Psoas muscle (tissue), 8 donors: ENCODE measurements at places on chromosomes 6 and 20. TPM values are rescaled to one million over a fixed set of nuclear protein-coding genes. Genes with fewer than 3 reads are reported as not detected.

The LTB gene
- 0.76 TPM for total RNA-seq

The TNNC2 gene
- 3,666 TPM for total RNA-seq

The TP53TG5 gene
- not detected for total RNA-seq

The CRISP2 gene
- not detected for total RNA-seq

The OR2H1 gene
- total RNA-seq: not detected

The PDE7B gene
- total RNA-seq: 2.7 TPM

The SRMS gene
- total RNA-seq: not detected

The ANKRD6 gene
- total RNA-seq: 2.4 TPM

The FAM184A gene
- total RNA-seq: 0.23 TPM

The EZR gene
- total RNA-seq: 38.0 TPM

The SLC25A27 gene
- 8.4 TPM for total RNA-seq

The EYA2 gene
- 4.0 TPM for total RNA-seq

The FAM209B gene
- 0.66 TPM for total RNA-seq

The GSTA3 gene
- not detected for total RNA-seq

The SLC26A8 gene
- not detected for total RNA-seq
